Endothelial cell (in vitro differentiated cells): ENCODE measurements at places on chromosomes 3 and 15.

GRCh38 chr15:33328106-33328505 is 17.3 kb downstream of the RYR3 start:
- DNase-seq: no peak

DNA sequence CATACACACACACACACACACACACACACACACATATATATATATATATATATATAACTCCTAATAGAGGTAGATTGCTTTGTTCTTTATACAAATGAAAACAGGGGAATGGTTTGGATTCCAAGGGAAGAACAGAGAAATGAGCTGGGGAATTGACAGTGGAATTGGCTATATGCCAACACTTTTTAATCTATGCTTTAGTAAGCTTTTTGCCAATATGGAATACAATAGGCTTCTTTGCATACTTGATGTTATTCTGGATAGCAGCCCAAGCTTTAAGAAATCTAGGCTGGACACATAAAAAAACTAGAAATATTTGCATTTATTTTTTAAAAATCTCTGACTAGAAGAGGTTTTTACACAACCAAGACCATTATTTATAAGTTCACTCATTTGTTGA is 334.2 kb upstream of the MDFIC2 start:
- DNase-seq: no peak

GRCh38 chr15:39448409-39448808 is 132.5 kb upstream of the THBS1 start:
- DNase-seq: no peak

GRCh38 chr3:182384221-182384620 is 409.1 kb upstream of the ATP11B start:
- DNase-seq: no peak

GRCh38 chr3:149575961-149576564 is 81.8 kb downstream of the WWTR1 start:
- DNase-seq: no peak

- DNase-seq: no peak
Observed at GRCh38 chr3:55879901-55880331, 392.8 kb upstream of the WNT5A start.

- DNase-seq: no peak
Observed at GRCh38 chr3:195105389-195105788, 165.6 kb downstream of the XXYLT1 start.

- DNase-seq: no peak
Observed at GRCh38 chr15:40240619-40241221, 1.9 kb downstream of the PAK6 start.

- DNase-seq: no peak
Observed at GRCh38 chr3:134334231-134334900, 39.9 kb downstream of the AMOTL2 start.

DNA sequence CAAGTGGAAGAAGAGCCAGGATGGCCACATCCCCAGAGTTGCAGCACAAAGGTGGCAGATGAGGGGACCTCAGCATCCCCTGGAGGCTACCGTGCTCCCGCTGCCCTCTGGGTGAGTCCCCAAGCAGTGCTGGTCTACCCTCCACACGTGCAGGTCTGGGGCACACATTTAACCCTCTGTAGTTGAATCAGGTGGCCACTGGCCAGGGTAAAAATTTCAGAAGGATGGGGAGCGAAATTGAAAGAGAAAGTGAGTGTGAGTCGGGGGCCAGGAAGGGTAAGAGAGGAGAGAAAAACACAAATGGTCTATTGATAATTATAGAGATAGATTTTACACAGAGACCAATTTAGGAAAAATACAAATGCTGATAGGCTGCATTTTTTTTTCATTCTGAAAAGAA is 139.5 kb upstream of the EIF1B start:
- no peak for DNase-seq

GRCh38 chr3:13006216-13006990 is 66.8 kb downstream of the IQSEC1 start:
- DNase-seq: no peak

GRCh38 chr3:16808393-16809107 is 76.2 kb upstream of the PLCL2 start:
- no peak for DNase-seq
